ENCODE measurements at places on chromosomes 1 and 21. TPM values are rescaled to one million over a fixed set of nuclear protein-coding genes. Genes with fewer than 3 reads are reported as not detected.
A peak's percentile ranks its signal among the peaks of the same experiment; 100 is the strongest.

DNA sequence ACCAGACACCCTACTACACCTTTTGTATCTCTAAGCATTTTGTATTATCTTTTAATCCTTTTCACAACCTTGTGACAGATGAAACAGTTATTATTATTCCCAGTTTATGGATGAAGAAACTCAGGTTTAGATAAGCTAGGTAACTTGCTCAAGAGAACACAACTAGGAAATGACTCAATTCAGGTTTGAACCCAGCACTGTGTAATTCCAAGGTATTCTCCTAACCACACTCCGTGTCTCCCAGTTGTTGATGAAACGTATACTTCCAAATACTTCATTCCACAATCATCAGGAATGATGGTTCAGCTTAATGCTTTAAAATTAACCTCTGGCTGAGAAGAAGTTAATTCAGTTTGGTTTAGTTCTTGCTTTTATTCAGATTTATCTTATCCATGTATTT is 51.7 kb upstream of the MRPS6 start:
- no peak overlapping the region for H3K27ac ChIP-seq
- H3K4me1 ChIP-seq, result peaks cover 6% of the 10 kb centered on the region
- H3K4me3 ChIP-seq, result no peak overlapping the region
- DNase-seq, result no peak
- H3K27me3 ChIP-seq, result no peaks in the 10 kb centered on the region

DNA sequence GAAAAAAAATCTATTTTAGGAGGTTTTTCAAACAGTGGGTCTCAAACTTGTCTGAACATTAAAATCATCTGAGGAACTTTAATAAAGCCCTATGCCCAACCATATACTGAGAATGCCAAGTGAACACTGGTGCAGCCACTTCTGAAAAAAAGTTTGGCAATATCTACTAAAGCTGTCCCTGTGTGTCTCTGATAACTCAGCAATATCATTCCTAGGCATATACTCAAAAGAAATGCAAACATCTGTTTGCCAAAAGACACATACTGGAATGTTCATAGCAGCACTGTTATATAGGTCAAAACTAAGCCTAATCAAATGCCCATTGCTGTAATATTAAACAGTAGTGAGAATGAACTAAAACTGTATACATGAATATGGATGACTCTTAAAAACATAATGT is 74.2 kb upstream of the RGS4 start:
- H3K27me3 ChIP-seq, result no peaks in the 10 kb centered on the region
- H3K4me1 ChIP-seq, result no peaks in the 10 kb centered on the region
- no peak overlapping the region for H3K4me3 ChIP-seq
- H3K36me3 ChIP-seq, result no peaks in the 10 kb centered on the region
- no peak for DNase-seq

- H3K4me3 ChIP-seq, result no peak overlapping the region
- no peak for DNase-seq
- H3K27me3 ChIP-seq, result no peaks in the 10 kb centered on the region
- H3K4me1 ChIP-seq, result no peaks in the 10 kb centered on the region
- H3K36me3 ChIP-seq, result no peaks in the 10 kb centered on the region
Observed at GRCh38 chr21:43211760-43212115, 42.9 kb downstream of the CRYAA start.

- no peaks in the 10 kb centered on the region for H3K36me3 ChIP-seq
- no peak overlapping the region for H3K27ac ChIP-seq
- no peaks in the 10 kb centered on the region for H3K27me3 ChIP-seq
- DNase-seq, result peak; percentile 80
- H3K4me1 ChIP-seq, result peaks cover 14% of the 10 kb centered on the region
- no peak overlapping the region for H3K4me3 ChIP-seq
Observed at GRCh38 chr1:206544562-206545257, 37.4 kb downstream of the RASSF5 start.

DNA sequence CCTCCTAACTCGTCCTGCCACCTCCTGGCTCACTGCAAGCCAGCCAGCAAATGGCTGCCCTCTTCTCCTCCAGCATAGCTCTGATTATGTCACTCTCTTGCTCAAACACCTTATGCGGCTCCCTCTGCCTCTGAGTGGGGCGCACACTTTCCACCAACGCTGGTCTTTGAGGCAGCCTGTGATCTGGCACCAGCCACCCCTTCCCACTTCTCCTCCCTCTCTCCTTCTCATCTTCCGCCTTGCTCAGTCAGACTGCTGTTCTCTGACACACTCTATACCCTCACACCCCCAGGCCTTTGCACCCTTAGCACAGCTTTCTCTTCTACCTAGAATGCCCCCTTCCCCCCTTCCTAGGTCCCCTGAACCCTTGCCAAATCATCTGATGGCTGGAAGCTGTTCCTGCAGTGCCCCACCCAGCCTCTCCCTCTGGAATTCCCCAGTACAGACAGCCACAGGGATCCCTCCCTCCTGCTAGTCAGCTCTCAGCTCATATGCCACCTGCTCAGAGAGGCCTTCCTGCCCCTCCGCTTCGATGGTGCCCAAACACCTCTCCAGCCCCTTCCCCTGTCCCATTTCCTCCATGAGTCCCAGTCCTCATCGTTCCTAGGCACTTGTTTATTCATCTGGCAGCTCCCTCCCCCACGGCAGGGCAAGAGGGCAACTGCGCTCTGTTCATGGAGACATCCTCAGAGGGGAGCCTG is 21.7 kb upstream of the PEF1 start:
- no peaks in the 10 kb centered on the region for H3K36me3 ChIP-seq
- H3K27ac ChIP-seq, result no peak overlapping the region
- H3K4me1 ChIP-seq, result peaks cover 27% of the 10 kb centered on the region
- DNase-seq, result no peak

GRCh38 chr1:153426809-153427208 is 10.5 kb downstream of the S100A7A start:
- H3K4me3 ChIP-seq, result no peak overlapping the region
- H3K4me1 ChIP-seq, result no peaks in the 10 kb centered on the region
- peaks cover 12% of the 10 kb centered on the region for H3K27me3 ChIP-seq
- H3K27ac ChIP-seq, result no peak overlapping the region
- H3K36me3 ChIP-seq, result no peaks in the 10 kb centered on the region

DNA sequence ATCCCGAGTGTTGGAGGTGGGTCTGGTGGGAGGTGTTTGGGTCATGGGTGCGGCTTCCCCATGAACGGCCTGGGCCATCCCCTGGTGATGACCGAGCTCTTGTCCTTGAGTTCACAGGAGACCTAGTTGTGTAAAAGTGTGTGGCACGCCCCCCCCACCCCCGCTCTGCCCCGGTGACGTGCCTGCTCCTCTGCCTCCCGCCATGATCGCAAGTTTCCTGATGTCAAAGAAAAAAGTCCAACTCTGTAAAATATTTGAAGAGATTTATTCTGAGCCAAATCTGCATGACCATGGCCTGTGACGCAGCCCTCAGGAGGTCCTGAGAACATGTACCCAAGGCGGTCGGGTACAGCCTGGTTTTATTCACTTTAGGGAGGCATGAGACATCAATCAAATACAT is 125.1 kb upstream of the COL6A1 start:
- H3K27ac ChIP-seq, result no peak overlapping the region
- H3K4me3 ChIP-seq, result no peak overlapping the region
- H3K27me3 ChIP-seq, result no peaks in the 10 kb centered on the region
- no peaks in the 10 kb centered on the region for H3K36me3 ChIP-seq

DNA sequence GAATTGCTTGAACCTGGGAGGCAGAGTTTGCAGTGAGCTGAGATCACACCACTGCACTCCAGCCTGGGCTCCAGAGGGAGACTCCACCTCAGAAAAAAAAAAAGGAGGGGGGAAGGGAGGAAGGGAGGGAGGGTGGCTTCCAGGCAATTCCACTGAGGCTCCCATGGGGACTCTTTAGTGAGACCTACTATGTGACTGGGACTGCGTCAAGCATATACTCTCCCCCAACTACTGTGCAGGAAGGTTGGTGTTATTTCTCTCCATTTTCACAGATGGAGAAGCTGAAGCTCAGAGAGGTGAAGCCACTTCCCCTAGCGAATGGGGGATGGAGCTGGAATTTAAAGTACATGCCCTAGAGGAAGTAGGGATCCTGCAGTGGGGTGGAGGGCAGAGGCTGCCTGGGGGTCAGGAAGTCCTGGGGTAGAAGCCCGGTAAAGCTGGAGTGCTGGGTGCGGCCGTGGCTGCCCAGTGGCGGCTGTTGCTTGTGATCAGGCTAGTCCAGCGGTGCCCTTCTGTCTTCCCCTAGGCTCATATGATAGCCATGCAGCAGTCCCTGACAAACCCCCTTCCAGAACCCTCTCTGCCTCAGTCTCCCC is 40.3 kb downstream of the RAP1GAP start:
- peaks cover 23% of the 10 kb centered on the region for H3K27me3 ChIP-seq
- H3K4me3 ChIP-seq, result no peak overlapping the region
- no peaks in the 10 kb centered on the region for H3K36me3 ChIP-seq
- no peak for DNase-seq
- peaks cover 9% of the 10 kb centered on the region for H3K4me1 ChIP-seq
- H3K27ac ChIP-seq, result no peak overlapping the region

GRCh38 chr21:17819877-17820229 is 697 bp upstream of the C21orf91 start:
- peaks cover 32% of the 10 kb centered on the region for H3K4me1 ChIP-seq
- H3K36me3 ChIP-seq, result peaks cover 9% of the 10 kb centered on the region
- peak overlapping the region; percentile 94 for H3K4me3 ChIP-seq
- H3K27ac ChIP-seq, result peak overlapping the region; percentile 96

DNA sequence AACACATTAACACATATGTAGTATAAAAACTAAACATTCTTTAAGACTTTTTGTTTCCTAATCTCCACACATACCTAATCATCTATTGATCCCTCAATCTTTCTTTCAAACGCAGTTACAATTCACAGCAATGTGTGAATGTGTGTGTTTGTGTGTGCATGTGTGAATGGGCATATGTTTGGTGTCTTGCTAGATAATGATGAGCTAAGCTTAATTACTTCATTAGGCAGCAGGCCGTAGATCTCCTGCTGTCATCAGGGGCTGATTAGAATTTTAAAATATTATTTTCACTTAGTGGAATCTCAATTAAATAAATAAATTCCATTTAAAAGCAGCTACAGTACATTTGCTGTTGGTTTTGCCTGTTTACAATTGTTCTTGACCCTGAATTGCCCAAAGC is 187.8 kb upstream of the LHX8 start:
- no peak overlapping the region for H3K4me3 ChIP-seq
- no peak overlapping the region for H3K27ac ChIP-seq

- H3K27me3 ChIP-seq, result no peaks in the 10 kb centered on the region
- no peak overlapping the region for H3K4me3 ChIP-seq
- DNase-seq, result no peak
- H3K36me3 ChIP-seq, result peaks cover 58% of the 10 kb centered on the region
- no peak overlapping the region for H3K27ac ChIP-seq
- H3K4me1 ChIP-seq, result peaks cover 38% of the 10 kb centered on the region
Observed at GRCh38 chr1:153954826-153955225, 3.6 kb downstream of the CRTC2 start.

DNA sequence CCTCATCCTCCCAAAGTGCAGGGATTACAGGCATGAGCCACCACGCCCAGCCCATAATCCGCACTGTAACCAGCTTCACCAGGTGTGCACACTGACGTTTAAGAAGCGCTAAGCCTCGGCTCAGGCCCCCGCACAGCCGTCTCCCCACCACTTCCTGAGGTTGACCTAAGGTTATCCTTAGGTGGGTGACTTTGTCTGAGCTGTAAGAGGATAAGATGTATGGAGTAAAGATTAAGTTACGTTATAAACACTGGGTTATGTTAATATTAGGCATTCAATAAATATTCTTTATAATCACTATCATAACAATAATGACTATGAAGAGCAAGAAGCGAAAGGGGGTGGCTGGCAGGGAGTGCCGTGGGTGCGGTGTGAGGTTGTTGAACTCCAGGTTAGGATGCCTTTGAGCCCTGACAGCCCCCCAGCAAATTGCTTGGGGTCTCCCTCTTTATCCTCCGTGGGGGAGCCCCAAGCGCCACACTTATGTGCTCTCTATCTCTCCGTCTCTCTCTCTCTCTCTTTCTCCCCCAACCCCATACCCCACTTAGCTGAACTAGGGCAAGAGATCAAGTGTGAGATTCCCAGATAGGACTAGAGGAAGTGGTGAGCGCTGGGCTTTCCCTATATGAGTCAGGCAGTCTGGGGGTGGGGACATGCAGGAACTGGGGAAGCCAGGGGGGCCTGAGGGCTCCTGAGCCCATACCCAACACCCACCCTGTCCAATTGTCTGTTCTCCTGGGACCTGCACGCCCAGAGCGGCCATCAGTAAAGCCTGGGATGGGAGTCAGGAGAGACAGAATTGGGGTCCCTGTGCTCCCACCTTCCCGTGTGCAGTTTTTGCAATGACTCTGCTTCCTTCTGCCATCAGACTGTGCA is 7.6 kb downstream of the EFHD2 start:
- peak overlapping the region; percentile 73 for H3K27ac ChIP-seq
- H3K36me3 ChIP-seq, result peaks cover 11% of the 10 kb centered on the region
- peaks cover 93% of the 10 kb centered on the region for H3K4me1 ChIP-seq
- peak overlapping the region; percentile 19 for H3K4me3 ChIP-seq

DNA sequence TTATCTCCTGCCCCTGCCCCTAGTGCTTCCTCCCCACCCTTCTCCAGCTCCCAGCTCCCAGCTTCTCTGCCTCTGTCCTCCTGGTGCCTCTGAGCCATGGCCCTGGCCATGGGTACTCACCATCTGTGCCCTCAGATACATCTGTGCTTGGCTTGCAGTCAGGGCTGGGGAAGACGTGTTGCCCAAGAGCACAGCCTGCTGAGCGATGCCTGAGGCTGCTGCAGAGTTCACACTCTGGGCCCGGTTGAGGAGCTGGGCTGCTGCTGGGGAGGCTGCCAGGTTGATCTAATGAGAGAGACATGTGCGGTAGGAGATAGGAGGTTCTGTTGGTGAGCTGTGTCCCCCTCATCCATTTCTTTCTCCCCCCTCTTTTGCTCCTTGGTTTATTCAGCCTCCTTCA is 49.4 kb upstream of the A3GALT2 start:
- no peak overlapping the region for H3K27ac ChIP-seq
- peaks cover 22% of the 10 kb centered on the region for H3K4me1 ChIP-seq
- H3K4me3 ChIP-seq, result no peak overlapping the region
- no peak for DNase-seq
- no peaks in the 10 kb centered on the region for H3K36me3 ChIP-seq

DNA sequence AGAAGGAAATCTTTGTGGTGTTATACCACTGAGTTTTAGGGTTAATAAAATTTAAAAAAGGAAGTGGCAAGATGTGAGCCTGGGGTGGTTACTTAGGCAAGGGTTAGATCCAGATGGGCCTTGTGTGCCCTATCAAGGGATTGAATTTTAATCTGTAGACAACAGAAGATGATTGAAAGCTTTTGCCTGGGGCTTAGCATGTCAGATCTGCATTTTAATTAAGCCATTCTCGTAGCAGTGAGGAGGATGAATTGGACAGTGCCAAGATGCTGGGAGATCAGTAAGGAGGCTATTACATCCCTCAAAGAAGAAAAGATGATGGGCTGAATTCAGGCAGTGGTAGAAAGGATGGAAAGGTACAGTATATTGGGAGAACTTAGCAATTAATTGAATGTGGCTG is 42.3 kb downstream of the HMGB4 start:
- no peaks in the 10 kb centered on the region for H3K27me3 ChIP-seq
- H3K36me3 ChIP-seq, result no peaks in the 10 kb centered on the region
- no peak overlapping the region for H3K4me3 ChIP-seq
- DNase-seq, result no peak
- no peak overlapping the region for H3K27ac ChIP-seq

- H3K27ac ChIP-seq, result no peak overlapping the region
- H3K4me3 ChIP-seq, result no peak overlapping the region
- H3K36me3 ChIP-seq, result peaks cover 8% of the 10 kb centered on the region
- no peaks in the 10 kb centered on the region for H3K27me3 ChIP-seq
- no peak for DNase-seq
Observed at GRCh38 chr1:51473331-51474115, 45.5 kb downstream of the EPS15 start.

S100A12 gene
- total RNA-seq, result 54.9 TPM

LMX1A gene
- 0.21 TPM for total RNA-seq

MPZ gene
- 4.0 TPM for total RNA-seq
